ENCODE measurements at places on chromosomes 5 and 9.

DNA sequence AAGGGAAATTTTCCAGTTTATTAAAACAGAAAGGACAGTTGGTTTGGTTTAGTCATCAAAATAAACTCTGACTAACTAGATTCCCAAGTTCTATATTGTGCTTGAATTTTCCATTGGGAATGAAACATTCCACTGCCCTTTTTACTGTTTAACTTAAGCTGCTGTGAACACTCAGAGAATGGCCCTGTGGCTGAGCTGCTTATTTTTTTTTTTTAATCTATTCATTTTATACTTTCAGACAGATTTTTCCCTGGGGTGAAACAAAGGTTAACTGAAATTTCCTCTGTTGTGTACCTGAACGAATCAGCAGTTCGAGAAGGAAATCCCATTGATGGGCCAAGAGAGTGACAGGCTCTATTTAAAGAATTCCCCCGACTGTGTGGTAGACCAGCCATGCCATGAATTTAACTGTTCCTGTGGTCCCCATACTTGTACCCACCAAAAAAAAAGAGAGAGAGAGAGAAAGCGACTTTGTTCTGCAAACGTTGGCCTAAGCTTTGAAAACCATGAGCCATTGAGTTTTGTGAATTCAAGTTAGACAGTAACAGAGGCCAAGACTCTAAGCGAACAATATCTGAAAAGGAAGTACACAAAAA, 138.7 kb upstream of the GRHPR start:
- DNase-seq, result peak; percentile 47

DNA sequence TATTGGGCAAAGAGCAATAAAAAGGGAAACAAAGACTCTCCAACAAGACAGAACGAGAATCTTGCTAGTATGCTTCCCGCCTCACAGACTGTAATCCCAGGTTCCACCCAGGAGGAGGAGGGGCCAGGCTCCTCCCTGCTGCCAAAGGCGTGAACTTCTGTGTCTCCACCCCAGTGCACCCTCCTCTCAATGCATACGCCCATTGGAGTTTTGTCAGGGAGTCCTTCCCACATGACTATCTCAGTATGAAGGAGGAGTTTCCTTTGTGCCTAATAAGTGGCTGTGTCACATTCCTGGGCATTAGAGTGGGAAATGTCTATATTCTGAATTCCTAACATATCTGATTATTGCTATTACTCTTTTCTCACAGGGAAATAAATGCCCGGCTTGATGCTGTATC, 106.4 kb upstream of the DHFR start:
- no peak for DNase-seq

DNA sequence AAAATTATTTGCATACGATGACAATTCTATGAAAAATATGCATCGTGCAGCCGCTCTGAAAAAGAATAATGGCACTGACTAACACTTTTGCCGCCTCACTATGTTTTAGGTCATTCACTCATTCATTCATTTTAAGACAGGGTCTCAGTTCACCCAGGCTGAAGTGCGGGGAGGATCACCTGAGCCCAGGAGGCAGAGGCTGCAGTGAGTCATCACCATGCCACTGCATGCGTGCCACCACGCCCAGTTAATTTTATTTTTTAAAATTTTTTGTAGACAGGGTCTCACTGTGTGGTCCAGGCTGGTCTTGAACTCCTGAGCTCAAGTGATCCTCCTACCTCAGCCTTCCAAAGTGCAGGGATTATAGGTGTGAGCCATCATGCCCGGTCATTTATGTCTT, 37.0 kb downstream of the RAPGEF1 start:
- DNase-seq, result no peak

- no peak for DNase-seq
These were observed 31.0 kb downstream of the LPCAT1 start for GRCh38 chr5:1492757-1493156.

GRCh38 chr5:113268232-113268631, 166.6 kb downstream of the TSSK1B start:
- DNase-seq, result no peak

- no peak for DNase-seq
These were observed 376.3 kb upstream of the ACTBL2 start for GRCh38 chr5:57858905-57859304.

DNA sequence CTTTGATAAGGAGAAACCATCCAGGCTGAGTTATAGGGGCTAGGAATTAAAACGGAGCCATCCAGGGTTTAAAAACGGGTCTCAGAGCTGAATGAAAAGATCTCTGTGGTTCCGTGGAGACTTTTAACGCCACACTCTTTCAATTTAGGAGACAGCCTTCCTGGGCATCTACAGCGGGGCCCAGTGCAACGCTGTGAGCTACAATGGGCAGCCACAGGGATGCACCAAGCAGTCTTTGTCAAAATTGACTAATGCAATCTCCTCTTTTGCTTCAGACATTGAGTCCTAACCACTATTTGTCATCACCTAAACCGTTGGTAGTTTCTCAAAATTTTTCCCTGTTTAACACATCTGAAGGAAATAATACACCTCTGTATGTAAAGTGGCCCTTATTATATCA, 96.6 kb upstream of the ABCA1 start:
- DNase-seq, result no peak

DNA sequence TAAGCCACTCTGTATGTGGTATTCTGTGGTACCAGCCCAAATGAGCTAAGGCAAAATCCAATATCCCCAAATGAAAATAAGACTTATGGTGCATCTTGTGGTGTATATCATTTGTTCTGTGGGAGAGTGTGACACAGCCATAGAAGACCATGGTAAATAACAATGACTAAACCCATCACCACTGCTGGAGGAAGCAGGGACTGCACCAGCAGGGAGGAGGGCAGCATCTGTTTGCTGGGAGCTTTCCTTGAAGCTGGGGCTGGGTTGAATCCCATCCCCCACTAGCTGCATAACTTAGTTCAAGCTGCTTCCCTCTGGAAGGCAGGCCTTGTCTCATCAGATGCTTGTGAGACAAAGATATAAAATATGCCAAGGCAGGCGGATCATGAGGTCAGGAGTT, 14.2 kb downstream of the GADD45G start:
- no peak for DNase-seq

DNA sequence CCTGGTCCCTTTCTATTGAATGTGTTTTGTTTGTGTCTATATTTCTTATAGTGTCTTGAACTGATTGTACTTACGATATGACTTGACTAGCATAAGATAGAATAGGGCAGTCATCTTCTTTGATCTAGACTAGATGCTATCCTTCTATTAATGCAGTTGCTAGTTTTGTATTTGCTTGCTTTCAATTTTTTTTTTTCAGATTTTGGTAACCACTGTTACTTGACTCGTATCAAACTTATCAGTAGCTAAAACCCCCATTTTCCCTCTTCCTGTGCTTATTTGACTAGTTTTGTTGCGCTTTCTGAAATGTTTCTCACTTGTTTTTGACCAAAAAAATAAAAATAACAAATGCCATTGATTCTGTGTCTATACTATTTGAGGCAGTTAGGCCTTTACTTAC, 69.0 kb upstream of the CDKN2B start:
- DNase-seq, result no peak

All from fibroblast of skin of left biceps (primary cell).